ENCODE measurements at places on chromosomes 6 and 20. TPM values are rescaled to one million over a fixed set of nuclear protein-coding genes. Genes with fewer than 3 reads are reported as not detected.

Gene TBXT
- total RNA-seq, result not detected

Gene GNMT
- not detected for total RNA-seq

Gene SLC12A5
- total RNA-seq, result 31.2 TPM

Gene BNIP5
- total RNA-seq, result 0.11 TPM

Gene TNNC2
- total RNA-seq, result 93.6 TPM

Gene KCNK16
- total RNA-seq, result not detected

Gene MAPK13
- 9.2 TPM for total RNA-seq

Gene TRIM40
- total RNA-seq, result not detected

Gene KCNK15
- total RNA-seq, result 1.4 TPM

Gene OLIG3
- not detected for total RNA-seq

Gene TCP11
- total RNA-seq, result 0.99 TPM

Gene CFAP61
- total RNA-seq, result 2.1 TPM

Gene HLA-DRB5
- total RNA-seq, result not detected

Gene TNFRSF6B
- total RNA-seq, result 5.4 TPM

Gene SLC23A2
- total RNA-seq, result 71.2 TPM

Gene TREML1
- 0.55 TPM for total RNA-seq

Gene MYMX
- not detected for total RNA-seq

Gene PNRC1
- total RNA-seq, result 239 TPM

Gene IYD
- total RNA-seq, result not detected

Gene CDSN
- total RNA-seq, result not detected

Gene CD109
- total RNA-seq, result 17.0 TPM

Gene MYH7B
- total RNA-seq, result 10.7 TPM

Gene TBX18
- total RNA-seq, result 38.1 TPM

Gene SAMD10
- total RNA-seq, result 8.9 TPM

Gene SLC17A9
- total RNA-seq, result 4.6 TPM

Gene TREM2
- total RNA-seq, result 0.38 TPM

Gene TRAPPC3L
- total RNA-seq, result 0.38 TPM

Gene ECT2L
- not detected for total RNA-seq

Gene UNC5CL
- total RNA-seq, result 1.2 TPM

Gene DAAM2
- 28.1 TPM for total RNA-seq

Gene CALHM5
- 3.4 TPM for total RNA-seq

Gene LAMA4
- 166 TPM for total RNA-seq

Gene RFX6
- total RNA-seq, result not detected

Gene PI3
- not detected for total RNA-seq

Gene HLA-DOB
- not detected for total RNA-seq

Gene PRPH2
- 147 TPM for total RNA-seq
